Psoas muscle (tissue), 8 donors: ENCODE measurements at places on chromosomes 4 and X. TPM values are rescaled to one million over a fixed set of nuclear protein-coding genes. Genes with fewer than 3 reads are reported as not detected.

CDX4 gene
- not detected for total RNA-seq

TLR1 gene
- total RNA-seq: 2.1 TPM

GPRIN3 gene
- 3.0 TPM for total RNA-seq

DNA sequence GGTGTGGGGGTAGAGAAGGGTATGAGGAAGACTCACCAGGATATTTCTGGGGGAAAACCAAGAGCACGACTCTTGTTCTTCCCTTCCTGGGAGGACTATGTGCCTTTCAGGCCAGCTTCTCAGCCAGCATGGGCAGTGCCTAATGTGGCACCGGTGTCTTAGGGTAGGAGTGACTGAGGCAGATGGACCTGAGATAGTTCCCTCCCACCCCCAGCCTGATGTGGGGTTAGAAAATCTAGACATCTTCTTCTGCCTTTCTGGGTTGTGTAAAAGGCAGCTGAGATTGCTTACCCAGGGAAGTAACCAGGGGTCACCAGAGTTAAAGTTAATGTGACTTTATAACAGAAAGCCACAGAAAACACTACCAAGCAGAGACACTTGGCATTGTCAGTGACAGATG is 127.3 kb downstream of the TMA16 start:
- DNase-seq: no peak

- DNase-seq: no peak
Observed at GRCh38 chrX:46576458-46576857, 2.9 kb downstream of the CHST7 start.

GAGE12H gene
- not detected for total RNA-seq

- DNase-seq: no peak
Observed at GRCh38 chr4:85842540-85842939, 367.6 kb downstream of the ARHGAP24 start.

CFP gene
- 1.7 TPM for total RNA-seq

DNA sequence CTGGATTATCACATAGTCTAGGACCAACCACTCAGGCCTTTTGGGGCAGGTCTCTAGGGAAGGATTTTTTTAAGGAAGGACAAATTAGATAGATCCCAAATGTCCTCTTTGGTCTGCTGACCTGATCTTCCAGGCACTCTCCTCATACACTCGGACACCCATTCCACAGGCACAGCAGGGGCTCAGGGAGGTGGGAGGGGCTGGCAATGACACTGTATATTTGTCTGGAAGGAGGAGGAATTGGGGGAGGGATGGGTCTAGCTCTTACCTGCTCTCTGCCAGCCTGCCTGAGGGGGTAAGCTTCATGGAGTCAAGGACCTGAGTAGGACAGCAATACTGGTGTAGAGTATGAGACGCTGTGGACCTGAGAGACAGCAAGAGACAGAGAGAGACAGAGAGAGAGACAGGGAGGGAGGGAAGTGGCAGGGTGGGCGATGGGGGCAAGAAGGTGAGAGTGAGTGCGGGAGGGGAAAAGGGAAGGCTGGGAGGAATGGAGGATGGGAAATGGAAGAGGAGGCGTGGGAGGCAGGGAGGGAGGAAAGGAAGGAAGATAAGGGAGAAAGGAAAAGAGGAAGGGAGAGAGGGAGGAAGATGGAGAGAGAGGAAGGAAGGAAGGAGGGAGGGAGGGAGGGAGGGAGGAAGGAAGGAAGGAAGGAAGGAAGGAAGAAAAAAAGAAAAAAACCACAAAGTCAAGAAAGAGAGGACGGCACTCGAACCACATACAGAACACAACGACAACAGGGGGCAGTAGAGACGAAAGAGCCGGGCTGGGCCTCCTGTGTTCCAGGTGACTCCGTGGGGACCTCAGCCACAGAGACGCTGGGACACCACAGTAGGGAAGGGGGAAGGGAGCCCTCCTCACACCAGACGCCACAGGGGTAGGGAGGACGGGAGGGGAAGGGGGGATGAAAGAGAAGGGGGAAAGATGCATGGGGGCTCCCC is 1.8 kb downstream of the IQSEC2 start:
- DNase-seq: no peak

DNA sequence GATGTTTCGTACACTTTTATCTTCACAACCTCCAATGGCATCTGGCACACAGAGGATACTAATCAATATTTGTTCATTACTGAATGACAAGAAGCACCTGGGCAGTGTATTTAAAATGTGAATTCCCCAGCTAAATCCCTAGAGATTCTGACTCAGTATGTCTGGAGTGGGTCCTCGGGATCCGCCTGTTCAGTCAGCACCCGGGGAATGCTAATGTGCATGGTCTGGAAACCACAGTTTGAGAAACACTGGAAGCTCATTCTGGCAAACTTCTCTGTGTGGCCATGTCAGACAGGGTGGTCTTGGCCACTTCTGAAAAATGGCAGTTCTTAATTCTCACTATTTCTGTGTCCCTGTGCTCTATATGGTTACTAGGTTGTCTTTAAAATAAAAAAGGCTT is 138.8 kb upstream of the VCX start:
- DNase-seq: no peak

- no peak for DNase-seq
Observed at GRCh38 chrX:54496517-54496852, 451 bp upstream of the FGD1 start.

- DNase-seq: no peak
Observed at GRCh38 chr4:184288451-184289178, 70.9 kb upstream of the ENPP6 start.

DNA sequence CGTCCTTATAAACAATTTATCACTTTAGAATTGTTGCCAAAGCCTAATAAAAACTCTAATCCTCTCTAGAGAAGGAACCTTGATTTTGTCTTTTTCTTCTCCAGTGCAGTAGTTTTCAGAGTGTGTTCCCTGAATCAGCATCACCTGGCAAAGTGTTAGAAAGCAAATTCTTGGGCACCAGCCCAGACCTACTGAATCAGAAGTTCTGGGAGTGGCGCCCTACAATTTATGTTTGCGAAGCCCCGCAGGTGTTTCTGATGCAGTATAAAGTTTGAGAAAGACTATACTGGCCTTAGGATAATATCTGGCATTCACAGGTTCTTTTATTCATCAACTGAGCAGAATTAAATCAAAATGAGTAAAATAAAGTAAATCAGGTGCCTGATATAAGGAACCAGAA is 645.8 kb upstream of the ATOH1 start:
- no peak for DNase-seq

DNA sequence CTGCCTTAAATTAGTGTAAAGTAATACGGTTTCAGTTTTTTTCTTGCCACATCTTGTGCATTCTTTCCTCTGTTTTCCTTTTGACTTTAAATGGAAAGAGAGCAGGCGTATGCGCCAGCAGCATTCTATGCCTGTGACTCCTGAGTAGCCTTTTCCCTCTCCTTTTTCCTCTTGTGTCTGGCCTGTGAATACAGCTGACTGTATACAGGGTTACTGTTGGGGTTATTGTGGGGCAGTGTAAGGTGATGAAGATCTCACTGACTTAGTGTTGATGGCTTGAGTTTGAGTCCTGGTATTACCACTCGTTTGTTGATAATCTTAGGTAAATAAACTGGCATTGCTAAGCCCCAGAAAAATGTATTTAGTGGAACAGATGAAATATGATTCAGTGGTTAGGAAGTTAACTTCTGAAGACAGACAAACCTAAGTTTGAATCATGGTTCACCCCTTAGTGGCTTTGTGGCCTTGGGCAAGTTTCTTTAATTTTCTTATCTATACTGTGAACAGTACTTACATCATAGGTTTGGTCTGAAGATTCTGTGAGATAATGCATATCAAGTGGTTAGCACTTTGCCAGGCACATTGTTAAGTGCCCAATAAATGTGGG is 105.1 kb downstream of the FNIP2 start:
- DNase-seq: no peak

DNA sequence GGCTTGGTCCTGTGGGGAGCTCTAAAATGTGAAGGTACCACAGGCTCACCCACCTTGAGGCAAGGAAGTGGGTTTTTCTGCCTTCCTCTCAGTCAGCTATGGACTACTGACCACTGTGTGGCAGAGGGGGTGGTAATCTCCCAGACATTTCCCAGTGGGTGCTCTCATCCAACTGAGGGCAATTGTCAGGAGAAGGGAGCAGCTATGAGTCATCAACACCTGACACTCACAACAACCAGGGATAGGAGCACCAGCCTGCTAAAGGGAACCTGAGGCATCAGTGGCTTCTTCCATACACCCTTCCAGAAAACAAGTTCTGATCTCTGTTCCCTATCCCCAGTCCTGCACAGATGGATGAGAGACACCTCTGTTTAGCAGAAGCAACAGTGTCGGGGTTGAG is 468.8 kb downstream of the BCOR start:
- DNase-seq: no peak

DNA sequence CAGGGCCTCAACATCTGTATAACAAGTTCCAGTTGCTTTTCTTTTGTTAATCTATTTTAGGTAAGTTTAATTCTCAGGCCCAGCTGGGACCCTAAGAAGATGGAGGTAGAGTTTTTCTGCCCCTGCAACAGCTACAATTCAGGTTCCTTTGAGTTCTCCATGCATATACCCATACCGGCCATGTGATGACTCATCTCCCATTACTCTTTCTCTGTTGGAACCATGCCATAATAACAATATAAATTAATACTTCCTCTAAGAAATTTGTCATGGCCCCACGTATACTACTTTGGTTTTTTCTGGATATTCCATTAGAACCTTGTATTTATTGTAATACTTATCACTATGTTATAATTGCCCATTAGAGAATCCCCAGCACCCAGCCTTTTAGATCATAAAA is 1.3 kb upstream of the INTU start:
- no peak for DNase-seq

GRCh38 chr4:44210750-44211149 is 237.9 kb downstream of the KCTD8 start:
- no peak for DNase-seq

DNA sequence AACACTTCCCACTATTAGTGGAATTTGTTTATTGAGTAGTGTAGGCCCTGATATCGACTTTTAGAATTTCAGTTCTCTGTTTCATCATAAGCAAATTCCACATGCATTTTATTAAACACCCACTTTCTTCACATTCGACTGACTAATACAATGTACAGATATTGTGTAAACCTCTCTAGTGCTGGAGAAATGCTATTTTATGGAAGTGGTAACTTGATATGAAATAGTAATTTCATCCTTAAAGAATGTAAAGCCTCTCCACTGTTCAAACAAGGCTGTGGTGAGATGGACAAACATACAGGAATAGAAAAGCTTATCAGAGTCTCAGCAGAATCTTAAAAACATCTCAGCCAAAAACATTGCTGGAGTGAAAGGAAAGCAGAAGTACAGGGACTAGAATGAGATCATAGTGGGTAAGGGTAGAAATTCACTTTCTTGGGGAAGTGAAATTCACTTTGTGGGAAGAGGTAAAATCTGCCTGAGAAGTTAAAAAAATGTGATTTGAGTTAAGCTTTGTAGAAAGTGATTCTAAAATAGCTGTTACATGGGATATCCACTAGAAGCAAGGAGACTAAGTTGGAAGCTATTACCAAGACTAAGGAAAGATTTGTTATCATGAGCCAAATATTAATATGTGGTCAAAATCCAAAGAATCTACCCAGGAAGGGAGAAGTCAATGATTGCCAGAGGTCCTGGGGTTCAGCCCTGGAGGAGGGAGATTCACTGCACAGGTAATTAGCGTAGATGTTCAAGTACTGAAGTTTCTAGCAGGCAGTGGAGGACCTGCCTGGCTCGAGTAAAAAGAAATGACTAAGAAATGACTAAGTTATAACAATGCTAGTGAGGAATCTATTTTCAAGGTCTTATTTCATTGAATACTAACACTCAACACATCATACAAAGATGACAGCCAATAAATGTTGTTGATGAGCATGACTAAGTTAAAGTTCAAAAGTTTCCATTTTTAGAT is 398.3 kb upstream of the FAM47C start:
- DNase-seq: no peak

CNGA1 gene
- total RNA-seq: 0.77 TPM

PF4V1 gene
- not detected for total RNA-seq

PYURF gene
- 54.8 TPM for total RNA-seq

GRCh38 chrX:26851981-26852380 is 611.2 kb downstream of the PPP4R3C start:
- no peak for DNase-seq

DRD5 gene
- total RNA-seq: not detected

DNA sequence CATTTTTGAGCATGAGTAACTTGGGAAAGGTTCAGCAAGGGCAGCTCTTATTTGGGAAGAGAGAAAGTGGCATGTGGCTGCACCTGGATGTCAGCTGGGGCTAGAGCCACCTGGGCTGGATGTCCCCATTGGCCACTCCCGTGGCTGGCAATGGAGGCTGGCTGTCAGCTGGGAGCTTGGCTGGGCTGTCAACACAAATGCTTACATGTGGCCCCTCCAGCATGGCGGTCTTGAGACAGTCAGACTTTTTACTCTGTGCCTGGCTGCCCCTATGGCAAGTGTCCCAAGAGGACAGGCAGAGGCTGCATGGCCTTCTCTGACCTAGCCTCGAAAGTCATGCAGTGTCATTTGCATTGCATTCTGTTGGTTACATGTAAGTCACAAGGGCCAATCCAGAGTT is 99.6 kb downstream of the FAM53A start:
- peak; percentile 34 for DNase-seq

DNA sequence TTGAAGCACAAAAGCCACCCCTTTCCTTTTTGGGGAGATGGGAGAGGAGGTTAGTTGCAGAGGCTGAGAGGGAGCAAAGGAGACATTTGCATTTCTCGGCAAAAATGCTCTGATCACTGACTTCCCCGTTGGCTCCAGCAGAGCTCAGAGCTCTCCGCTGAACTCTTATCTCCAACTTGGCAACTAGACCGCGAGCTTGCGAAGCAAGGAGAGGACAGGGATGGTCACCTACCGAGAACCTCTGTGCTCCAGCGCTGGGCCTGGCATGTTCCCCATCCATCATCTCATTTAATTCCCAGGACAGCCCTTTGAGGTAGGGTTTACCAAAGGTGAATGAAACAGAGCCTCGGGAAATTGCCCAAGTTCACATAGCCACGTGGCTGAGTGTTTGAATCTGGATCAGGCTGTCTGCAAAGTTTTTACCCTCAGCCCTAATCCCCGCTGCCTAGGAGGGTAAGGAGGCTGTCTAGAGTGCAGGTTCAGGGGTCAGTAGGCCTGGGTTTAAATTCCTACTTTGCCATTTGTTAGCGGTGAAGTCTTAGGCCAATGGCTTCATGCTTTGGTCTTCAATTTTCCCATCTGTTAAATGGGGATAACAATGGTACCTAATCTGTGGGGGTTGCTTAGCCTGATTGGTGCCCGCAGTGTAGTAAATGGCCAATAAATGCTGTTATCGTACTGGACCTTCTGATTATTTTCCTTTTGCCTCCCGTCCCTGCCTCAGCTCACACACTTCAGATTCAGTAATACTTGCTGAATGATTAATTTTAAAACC is 3.8 kb upstream of the CITED1 start:
- no peak for DNase-seq

MAGEA4 gene
- total RNA-seq: not detected

DNA sequence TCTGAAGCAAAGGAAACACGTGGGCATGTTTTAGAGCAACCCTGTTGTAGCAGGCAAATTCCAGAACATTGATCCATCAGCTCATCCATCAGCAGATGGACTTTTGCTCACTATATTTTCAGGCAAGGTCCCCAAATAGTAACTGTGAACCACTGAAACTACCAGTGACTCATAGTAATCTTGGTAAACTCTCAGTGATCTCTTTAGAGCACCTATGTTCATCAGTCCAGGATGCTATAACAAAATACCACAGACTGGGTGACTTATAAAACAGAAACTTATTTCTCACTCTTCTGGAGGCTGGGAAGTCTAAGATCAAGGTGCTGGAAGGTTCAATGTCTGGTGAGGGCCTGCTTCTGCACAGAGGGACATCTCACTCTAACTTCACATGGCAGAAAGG is 28.9 kb upstream of the BTC start:
- no peak for DNase-seq

RHOXF1 gene
- total RNA-seq: not detected

GRCh38 chrX:97326456-97326855 is 442.7 kb downstream of the RPA4 start:
- DNase-seq: no peak

GRCh38 chr4:150402871-150403272 is 179.1 kb upstream of the MAB21L2 start:
- no peak for DNase-seq
